H1 (cell line): ENCODE measurements at places on chromosomes 12 and 14.

- DNase-seq, result no peak
These were observed 1198.3 kb downstream of the VRK1 start for GRCh38 chr14:97995531-97995930.

- DNase-seq, result no peak
These were observed 32.5 kb upstream of the MYRFL start for GRCh38 chr12:69792533-69792932.

DNA sequence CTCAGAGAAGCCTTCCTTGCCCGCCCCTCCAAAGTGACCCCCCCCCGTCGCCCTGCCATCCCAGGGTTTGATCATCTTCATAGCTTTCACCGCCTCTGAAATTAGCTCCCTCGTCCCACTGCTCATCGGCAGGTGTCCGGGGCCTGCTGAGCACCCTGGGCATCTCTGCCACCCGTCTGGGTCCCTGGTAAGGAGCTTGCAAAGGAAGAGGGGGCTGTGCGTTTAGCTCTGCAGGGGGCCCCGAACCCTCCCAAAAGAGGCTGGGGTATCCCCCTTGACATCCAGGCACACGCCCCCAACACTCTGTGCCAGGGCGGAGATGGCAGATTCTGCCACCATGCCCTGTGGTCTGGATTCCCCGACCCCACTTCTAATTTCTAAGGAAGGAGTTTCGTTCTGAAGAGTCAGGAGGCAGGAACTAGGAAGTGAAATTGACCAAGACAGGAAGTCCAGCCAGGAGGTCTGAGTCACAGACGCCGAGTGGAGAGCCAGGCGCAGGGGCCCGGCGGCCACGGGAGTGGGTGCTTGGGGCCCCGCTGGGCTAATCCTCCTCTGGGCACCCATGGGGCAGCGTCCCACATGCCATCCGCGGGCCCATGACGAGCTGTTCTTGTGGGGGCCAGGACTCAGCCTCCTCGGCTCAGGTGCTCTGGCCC is 95.7 kb downstream of the RFLNA start:
- no peak for DNase-seq

DNA sequence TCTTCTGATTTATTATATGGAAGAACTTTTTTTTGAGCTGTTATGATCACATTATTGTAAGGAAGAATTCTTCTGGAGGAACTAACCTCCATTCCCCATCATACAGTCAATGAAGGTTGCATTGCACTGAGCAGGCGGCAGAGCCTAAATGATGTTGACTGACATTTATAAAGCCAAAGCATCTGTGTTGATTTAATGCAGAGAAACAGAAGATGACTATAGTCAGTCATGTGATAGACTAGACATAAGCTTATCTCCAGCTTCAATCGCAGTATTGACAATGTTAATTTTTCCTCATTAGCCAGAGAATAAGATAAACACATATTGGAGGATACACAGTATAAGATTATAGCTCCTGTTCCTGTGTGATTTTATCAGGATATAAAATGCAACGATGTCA is 82.0 kb downstream of the PRICKLE1 start:
- DNase-seq, result no peak

DNA sequence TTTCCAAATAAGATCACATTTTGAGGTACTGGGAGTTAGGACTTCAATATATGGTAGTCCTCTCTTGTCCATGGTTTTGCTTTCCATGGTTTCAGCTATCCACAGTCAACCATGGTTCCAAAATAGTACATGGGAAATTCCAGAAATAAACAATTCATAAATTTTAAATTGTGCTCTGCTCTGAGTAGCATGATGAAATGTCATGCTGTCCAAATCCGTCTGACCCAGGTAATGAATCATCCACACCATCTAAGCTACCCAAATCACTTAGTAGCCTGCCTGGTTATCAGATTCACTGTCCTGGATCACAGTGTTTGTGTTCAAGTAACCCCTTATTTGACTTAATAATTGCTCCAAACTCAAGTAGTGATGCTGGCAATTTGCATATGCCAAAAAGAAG is 197.9 kb downstream of the TMTC3 start:
- no peak for DNase-seq

GRCh38 chr12:75756771-75757170 is 245.4 kb upstream of the KRR1 start:
- no peak for DNase-seq

GRCh38 chr14:98368221-98368620 is 903.8 kb downstream of the BCL11B start:
- DNase-seq, result no peak

DNA sequence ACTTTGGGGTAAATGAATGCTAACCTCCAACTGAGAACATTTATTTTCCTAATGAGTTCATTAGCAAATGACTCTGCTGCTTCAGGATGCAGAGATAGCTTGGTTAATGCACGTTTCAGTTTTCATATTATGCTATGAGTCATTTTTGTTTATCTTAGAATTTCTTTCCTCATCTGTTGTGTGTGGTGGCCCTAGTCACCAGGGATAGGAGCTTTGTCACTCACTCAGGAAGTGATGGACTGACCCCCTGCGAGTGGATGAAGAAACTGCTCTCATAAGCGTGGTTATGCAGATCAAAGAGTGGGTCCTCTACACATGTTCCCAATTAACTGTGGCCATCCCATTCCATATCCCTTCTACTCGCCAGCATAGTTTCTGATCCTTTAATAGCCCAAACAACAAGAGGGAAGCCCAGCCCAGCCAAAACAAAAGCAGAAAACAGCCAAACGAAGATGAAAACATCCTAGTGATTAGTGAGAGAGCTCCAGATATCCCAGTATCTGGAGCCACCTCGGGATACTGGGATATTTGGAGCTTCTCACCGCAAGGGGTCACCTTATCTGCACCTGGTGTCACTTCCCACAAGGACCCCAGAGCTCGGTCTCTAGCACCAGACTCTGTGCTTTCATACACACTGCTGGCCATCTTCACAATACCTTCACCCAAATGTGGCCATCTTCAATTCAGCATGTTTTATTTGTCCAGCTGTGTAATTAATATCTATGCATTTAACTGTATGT is 8.6 kb downstream of the TC2N start:
- no peak for DNase-seq

GRCh38 chr12:7797698-7798398 is 8.6 kb downstream of the NANOG start:
- DNase-seq, result no peak

DNA sequence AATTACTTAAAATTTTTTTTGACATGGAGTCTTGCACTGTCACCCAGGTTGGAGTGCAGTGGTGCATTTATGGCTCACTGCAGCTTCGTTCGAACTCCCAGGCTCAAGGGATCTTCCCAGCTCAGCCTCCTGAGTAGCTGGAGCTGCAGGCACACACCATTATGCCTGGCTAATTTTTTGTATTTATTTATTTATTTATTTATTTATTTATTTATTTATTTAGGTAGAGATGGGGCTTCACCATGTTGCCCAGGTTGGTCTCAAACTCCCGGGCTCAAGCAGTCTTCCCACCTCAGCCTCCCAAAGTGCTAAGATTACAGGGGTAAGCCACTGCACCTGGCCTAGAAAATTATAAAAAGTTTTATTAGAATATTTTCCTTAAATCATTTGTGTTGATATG is 73.6 kb downstream of the DACT1 start:
- no peak for DNase-seq

DNA sequence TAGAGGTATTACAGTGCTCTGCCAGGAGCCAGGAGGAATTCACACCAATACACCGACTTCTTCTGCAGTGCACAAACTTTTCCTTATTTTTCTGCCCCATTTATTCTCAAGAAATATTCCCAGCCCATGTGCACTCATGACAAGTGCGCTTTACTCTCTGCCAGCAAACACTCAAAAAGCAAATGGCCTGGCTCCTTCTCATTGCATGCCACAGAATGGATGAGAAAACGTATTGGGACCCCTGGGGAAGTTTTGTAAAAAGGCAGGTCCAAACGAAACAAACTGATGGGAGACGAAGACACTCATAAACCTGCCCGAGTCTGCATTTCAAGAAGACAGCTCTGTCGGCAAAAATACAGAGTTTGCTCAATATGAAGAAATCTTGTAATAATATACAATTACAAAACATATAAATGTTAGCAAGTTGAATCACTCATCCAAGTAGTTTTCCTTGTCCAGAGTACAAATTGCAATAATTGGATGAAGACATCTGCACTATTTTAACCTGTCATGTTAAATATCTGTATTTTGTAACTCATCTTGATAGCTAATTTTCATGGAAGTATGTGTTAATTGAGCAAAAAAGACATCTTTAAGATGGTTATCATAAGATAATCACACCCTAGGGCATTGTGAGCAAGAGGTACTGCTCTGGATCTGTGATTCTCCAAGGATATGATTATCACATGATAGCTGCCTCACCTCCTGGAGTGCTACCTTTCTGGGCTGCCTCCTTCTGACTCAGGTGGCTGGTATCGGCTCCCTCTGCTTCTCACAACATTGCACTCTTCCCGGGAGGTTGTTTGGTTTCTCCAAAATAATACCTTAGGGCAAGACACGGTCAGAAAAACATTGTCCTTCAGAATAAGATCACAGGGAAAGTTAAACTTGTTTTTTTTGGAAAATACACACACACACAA is 260.8 kb upstream of the G2E3 start:
- DNase-seq, result no peak

DNA sequence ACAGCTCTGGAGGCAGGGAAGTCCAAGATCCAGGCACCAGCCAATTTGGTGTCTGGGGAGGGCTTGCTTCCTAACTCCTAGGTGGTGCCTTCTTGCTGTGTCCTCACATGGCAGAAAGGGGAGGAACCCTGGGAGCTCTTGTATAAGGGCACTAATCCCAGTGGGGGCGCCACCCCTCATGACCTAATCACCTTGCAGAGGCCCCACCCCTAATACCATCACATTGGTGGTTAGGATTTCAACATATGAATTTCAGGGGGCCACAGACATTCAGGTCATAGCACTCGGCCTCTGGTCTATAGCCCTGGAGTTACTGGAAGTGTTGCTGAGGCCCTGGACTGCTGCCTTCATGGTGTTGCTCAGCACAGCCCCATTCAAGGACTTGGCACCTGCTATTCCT is 14.6 kb downstream of the PSMD9 start:
- no peak for DNase-seq

GRCh38 chr12:104720339-104721038 is 237.6 kb downstream of the SLC41A2 start:
- no peak for DNase-seq

GRCh38 chr12:65200007-65200665 is 30.8 kb downstream of the LEMD3 start:
- no peak for DNase-seq

DNA sequence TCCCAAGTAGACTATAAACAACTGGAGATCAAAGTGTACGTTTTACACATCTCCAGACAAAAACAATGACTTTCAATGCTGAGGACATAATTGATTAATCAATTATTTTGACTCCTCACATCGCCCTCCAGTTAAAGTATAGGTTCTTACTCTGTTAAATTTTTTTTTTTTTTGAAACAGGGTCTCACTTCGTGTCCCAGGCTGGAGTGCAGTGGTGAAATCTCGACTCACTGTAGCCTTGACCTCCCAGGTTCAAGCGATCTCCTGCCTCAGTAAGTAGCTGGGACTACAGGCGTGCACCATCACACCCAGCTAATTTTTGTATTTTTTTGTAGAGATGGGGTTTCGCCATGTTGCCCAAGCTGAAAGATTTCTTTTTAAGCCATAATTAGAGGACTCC is 938 bp upstream of the CCNB1IP1 start:
- DNase-seq, result no peak

DNA sequence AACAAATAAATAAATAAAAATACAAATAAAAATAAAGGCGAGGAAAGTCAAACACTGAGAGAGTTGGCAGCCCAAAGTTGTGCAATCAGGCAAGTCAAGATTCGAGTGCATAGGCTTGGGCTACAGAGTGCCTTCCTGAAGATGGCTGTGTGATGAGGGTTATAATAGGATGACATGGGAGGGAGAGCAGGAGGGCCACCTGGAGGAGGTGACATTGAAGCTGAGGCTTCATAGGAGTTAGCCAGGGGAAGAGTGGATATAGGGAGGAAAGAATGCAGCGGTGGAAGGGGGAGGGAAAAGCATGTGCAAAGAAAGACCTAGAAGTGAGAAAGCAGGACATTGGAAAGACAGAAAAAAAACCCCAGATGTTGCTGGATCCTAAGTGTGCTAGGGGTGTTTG is 53.1 kb downstream of the YEATS4 start:
- no peak for DNase-seq

DNA sequence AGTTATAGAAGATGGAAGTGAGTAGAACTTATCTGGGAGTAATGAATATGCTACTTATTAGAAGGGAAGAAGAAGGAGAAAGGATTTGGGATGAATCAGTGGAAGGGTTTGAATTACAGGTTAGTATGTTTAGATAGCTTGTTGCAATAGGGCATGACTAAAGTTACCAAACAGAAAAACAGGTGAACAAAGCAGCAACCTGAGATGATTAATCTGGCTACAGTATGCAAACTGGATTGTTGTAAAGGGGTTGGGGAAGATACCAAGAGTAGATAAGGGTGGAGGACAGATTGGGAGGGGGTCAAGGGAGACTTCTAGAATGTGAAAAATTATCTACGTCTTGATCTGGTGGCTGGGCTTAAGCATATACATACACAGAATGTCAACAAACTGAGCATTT is 73.4 kb upstream of the CLEC14A start:
- DNase-seq, result no peak

- DNase-seq, result no peak
These were observed 82.8 kb downstream of the SUDS3 start for GRCh38 chr12:118459110-118459509.

- DNase-seq, result no peak
These were observed 16.4 kb downstream of the KRT18 start for GRCh38 chr12:52965337-52965731.

DNA sequence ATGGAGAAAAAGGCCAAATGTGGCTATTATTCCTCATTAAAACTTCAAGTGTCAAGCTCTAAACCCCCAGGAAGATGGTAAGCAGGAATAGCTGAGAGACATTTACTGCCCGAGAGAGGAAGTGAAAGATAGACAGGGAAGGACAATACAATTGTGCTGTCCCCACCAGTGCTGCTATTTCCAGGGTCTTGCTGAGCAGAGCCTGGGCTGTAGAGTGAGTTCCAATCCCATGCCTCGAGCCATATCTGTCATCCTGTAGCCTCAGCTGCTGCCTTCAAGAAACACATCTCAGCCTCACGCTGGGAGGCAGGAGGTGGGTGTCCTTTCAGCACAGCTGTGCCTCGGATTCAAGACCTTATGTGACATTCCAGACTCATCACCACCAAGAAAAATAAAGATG is 114.0 kb downstream of the RPAP3 start:
- no peak for DNase-seq

DNA sequence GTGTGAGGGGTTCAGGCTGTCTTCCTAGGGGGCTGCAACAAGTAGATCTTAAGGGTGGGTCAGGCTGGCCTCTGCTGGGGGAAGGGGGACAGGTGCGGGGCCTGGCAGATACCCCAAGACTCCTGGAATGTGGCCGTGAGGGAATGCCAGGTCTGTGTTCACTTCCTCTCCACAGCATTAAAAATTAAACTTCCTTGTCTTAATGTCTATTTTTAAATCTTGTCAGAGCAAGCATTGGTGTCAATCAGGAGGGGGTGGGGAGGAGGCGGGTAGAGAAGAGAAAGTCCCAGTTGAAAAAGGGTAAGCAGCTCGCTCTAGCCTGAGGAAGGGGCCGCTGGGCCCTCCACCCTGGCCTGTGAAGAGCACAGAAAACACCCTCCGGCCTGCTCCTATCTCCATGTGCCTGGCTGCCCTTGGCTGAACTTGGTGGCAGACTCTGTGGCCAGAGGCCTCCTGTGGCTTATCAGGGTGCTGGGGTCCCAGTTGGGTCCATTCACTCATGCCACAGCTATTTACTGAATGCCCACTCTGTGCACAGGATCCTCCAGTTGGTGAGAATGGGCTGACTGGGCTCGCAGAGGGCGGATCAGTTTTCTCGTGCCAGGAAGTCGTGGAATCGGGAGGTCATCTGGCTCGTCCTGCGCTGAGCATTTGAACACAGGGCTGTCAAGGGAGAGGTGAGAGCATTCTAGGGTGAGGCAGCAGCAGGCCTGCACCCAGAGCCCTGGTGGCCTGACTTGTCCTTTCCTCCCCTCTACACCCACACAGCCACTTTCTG is 128.8 kb downstream of the TSPAN9 start:
- no peak for DNase-seq
